NCI-H2171 treated with DMSO at 0.1 percent for 48 hours (cell line): ENCODE measurements at places on chromosomes 1 and 21.
A peak's percentile ranks its signal among the peaks of the same experiment; 100 is the strongest.

- peak; percentile 76 for DNase-seq
Measured at GRCh38 chr1:3514404-3514803, 59.9 kb downstream of the ARHGEF16 start.

DNA sequence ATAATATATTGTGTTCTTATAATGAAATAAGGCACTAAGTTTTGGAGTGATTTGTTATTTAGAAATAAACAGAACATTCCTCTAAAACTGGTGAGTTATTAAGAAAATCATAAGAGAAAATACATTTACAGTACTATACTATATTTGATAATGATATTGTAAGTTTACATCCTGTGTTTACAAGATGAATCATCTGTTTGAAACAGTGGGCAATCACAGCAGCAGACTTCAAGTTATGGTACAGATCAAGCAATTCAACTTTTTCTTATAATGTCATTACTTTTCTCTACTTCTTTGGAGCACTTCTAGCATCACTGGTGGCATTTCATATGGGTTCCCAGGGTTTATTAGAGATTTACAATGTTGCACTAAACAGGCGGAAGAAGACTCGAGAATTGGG is 86.5 kb upstream of the BRINP3 start:
- DNase-seq = no peak

- DNase-seq = peak; percentile 51
Measured at GRCh38 chr1:115337633-115338456, at the start of gene NGF. Gene NGF (minus strand): TSS chr1:115338249. CDS start chr1:115286795, 51,454 bp downstream.

DNA sequence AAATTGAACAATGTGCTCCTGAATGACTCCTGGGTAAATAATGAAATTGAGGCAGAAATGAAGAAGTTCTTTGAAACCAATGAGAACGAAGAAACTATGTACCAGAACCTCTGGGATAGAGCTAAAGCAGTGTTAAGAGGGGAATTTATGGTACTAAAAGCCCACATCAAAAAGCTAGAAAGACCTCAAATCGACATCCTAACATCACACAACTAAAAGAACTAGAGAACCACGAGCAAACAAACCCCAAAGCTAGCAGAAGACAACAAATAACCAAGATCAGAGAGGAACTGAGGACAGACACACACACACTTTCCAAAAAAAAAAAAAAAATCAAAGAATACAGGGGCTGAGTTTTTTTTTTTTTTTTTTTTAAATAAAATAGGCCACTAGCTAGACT is 564.2 kb downstream of the SMYD3 start:
- no peak for DNase-seq

DNA sequence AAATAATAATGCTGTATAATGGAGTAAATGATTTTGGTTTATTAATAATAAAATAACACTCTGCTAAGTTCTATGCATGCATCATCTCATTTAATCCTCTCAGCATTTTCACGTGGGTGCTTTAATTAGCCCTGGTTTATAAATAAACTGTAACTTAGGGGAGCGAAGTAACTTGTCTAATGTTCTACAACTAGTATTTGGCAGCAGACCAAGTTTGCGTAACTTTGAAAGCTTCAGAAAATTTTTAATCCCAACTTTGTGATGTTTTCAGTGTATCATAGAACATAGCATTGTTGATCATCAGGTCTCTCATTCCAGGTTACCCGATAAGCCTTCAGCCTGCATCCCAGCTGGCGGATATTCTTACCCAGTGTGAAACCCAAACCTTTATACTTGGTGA is 322.4 kb upstream of the SGIP1 start:
- DNase-seq = no peak

DNA sequence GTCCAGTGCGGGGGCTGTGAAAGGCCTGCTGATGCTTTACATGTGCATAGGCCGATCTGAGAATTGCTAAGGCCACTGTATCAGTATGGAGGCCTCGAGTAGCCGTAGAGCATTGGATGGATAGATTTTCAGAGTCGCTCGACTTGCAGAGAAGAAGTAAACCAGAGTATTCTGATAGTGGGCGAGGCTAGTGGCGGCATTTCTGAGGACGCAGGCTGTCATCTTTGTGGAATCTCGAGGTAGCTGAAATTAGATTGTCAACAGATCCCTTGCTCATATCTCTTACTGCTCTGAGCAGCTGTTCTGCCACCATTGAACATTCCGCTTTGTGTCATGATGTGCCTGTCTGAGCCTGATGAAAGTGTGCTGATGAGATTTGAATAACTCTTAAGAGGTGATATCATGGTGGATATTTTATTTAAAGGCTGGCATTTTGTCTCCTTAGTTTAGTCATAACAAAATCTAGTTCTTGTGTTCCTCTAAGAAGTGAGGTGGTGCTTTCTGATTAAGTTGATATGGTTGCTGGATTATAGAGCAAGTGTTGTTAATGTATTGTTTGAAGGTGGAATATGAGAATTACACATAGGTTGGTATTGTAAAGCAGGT is 1.5 kb downstream of the KIF1B start:
- DNase-seq = peak; percentile 72

DNA sequence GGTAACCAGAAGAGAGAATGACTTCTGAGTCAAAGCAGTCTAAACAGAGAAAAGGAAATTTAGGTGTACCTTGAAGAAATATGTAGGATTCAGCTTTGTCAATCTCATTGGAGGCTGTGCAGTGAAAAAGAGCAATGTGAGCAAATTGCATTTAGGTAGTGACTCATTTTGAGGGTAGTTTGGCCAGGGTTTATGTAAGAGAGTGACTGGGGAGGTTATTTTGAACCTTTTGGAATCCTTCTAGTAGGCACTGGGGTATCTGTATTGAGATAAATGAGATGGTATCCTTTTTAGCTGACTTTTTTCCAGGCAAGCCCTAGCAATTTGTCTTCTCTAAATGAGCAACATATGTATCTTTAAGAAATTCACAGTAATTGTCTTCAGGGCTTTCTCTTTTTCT is 95.9 kb downstream of the DISP1 start:
- DNase-seq = no peak

GRCh38 chr1:154329551-154330131 is 4.3 kb downstream of the ATP8B2 start:
- peak; percentile 71 for DNase-seq

- no peak for DNase-seq
Measured at GRCh38 chr1:147052143-147052542, 114.0 kb downstream of the NBPF12 start.

GRCh38 chr1:42739753-42740700 is at the start of gene CLDN19:
Gene CLDN19 (minus strand): TSS chr1:42740236. CDS start chr1:42740063, 173 bp downstream.
- no peak for DNase-seq
